ENCODE measurements at places on chromosomes 6 and 20. TPM values are rescaled to one million over a fixed set of nuclear protein-coding genes. Genes with fewer than 3 reads are reported as not detected.
A peak's percentile ranks its signal among the peaks of the same experiment; 100 is the strongest.

Gene FABP7
- not detected for total RNA-seq

Gene BFSP1
- 2.3 TPM for total RNA-seq

Gene KCNQ5
- total RNA-seq, result 4.9 TPM

Gene CD2AP
- 15.7 TPM for total RNA-seq

Gene ZNF165
- total RNA-seq, result 0.33 TPM

Gene GCM1
- total RNA-seq, result not detected

Gene BRPF3
- 10.6 TPM for total RNA-seq

Gene LPIN3
- 5.1 TPM for total RNA-seq

GRCh38 chr6:107369493-107369892, 89.9 kb downstream of the PDSS2 start:
- no peak overlapping the region for H3K27ac ChIP-seq
- no peak overlapping the region for H3K4me3 ChIP-seq
- no peaks in the 10 kb centered on the region for H3K27me3 ChIP-seq

GRCh38 chr6:11142296-11143027, 30.9 kb upstream of the ERVFRD-1 start:
- no peak overlapping the region for H3K4me3 ChIP-seq
- H3K36me3 ChIP-seq, result no peaks in the 10 kb centered on the region
- no peaks in the 10 kb centered on the region for H3K27me3 ChIP-seq

- DNase-seq, result peak; percentile 52
- H3K4me1 ChIP-seq, result no peaks in the 10 kb centered on the region
- no peaks in the 10 kb centered on the region for H3K36me3 ChIP-seq
- no peak overlapping the region for H3K4me3 ChIP-seq
Observed at GRCh38 chr20:58571693-58572427, 56.7 kb upstream of the APCDD1L start.

GRCh38 chr20:57278457-57278856, 12.0 kb upstream of the BMP7 start:
- no peaks in the 10 kb centered on the region for H3K4me1 ChIP-seq
- DNase-seq, result no peak
- no peaks in the 10 kb centered on the region for H3K27me3 ChIP-seq
- no peak overlapping the region for H3K4me3 ChIP-seq
- no peaks in the 10 kb centered on the region for H3K36me3 ChIP-seq
- no peak overlapping the region for H3K27ac ChIP-seq

- H3K4me3 ChIP-seq, result no peak overlapping the region
- H3K36me3 ChIP-seq, result no peaks in the 10 kb centered on the region
- no peaks in the 10 kb centered on the region for H3K27me3 ChIP-seq
- no peak for DNase-seq
- no peak overlapping the region for H3K27ac ChIP-seq
Observed at GRCh38 chr20:21682521-21682954, 22.9 kb upstream of the PAX1 start.

DNA sequence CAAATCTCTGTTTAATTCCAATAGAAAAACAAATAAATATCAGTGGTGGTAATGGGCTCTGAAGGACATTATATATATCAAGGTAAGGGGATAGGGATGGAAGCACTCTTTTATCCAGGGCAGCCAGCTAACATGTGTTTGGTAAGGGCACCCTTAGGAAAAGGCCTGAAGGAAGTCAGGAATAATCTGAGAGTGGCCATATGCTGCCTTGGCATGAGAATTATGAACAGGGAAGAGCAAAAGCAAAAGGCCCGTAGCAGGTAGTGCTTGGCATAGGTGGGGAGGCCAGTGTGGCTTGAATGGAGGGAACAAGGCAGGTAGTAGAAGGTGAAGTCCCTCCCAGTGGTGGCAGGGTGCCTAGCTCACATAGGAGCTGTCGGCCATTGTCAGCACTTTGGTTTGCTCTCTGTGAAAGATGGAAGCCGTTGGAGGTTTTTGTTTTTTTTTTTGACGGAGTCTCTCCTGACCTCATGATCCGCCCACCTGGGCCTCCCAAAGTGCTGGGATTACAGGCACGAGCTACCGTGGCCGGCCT, 39.6 kb upstream of the CSE1L start:
- no peaks in the 10 kb centered on the region for H3K4me1 ChIP-seq
- DNase-seq, result no peak
- H3K4me3 ChIP-seq, result no peak overlapping the region
- H3K27ac ChIP-seq, result no peak overlapping the region

- no peak for DNase-seq
- H3K27ac ChIP-seq, result no peak overlapping the region
- no peaks in the 10 kb centered on the region for H3K36me3 ChIP-seq
Observed at GRCh38 chr6:166174031-166174430, 6.4 kb upstream of the TBXT start.

- no peak overlapping the region for H3K4me3 ChIP-seq
- no peaks in the 10 kb centered on the region for H3K36me3 ChIP-seq
- H3K4me1 ChIP-seq, result no peaks in the 10 kb centered on the region
- H3K27ac ChIP-seq, result no peak overlapping the region
- no peaks in the 10 kb centered on the region for H3K27me3 ChIP-seq
- DNase-seq, result no peak
Observed at GRCh38 chr6:4853782-4854511, 77.7 kb downstream of the CDYL start.

DNA sequence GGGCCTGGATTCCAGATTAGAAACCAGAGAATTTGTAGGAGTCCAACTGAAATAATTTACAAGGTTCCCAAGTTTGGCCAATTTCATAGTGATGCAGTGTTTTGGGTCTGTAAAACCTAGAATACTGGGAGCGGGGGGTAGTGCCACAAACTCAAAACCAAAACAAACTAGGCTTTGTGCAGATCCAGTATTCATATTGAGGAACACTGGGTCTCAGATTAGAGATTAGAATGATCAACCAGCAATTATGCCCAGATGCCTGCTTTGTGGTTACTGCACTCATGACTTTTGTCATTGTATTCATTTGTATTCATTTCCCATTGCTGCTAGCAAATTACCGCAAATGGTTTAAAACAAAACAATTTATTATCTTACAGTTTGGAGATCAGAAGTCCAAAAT, 3.2 kb upstream of the NDUFAF4 start:
- no peak for DNase-seq
- no peaks in the 10 kb centered on the region for H3K4me1 ChIP-seq
- no peak overlapping the region for H3K27ac ChIP-seq

DNA sequence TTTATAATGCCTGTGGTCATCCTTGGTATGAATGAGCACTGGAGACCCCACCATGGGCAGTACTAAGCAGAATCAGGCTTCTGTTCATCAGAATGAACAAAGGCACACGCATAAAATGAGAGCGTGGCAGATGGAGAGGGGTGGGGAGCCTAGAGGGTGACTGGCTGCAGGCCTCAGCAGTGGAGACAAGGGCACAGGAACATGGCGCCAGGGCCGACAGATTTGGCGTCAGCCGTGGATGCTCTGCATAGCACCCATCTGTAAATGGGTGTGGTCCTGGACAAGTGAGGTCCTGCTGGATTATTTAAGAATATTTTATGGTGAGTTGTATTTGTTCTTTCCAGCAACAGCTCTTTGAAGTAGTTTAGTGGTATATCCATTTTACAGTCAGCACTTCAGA, 33.1 kb downstream of the E2F3 start:
- no peaks in the 10 kb centered on the region for H3K27me3 ChIP-seq
- H3K4me3 ChIP-seq, result no peak overlapping the region
- H3K36me3 ChIP-seq, result peaks cover 3% of the 10 kb centered on the region
- no peaks in the 10 kb centered on the region for H3K4me1 ChIP-seq

DNA sequence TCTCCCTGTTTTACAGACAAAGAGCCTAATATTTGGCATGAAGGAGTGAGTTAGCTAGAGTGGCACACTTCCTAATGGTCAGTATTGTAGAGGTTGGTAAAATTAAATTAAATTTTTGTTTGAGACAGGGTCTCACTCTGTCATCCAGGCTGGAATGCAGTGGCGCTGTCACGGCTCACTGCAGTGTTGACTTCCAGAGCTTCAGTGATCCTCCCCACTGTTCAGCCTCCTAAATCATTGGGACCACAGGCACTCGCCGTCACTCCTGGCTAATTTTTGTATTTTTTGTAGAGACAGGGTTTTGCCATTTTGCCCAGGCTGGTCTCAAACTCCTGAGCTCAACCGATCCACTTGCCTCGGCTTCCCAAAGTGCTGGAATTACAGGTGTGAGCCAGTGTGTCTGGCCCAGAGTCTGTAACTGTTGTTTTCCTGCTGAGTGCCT, 70.9 kb downstream of the SCAND1 start:
- no peaks in the 10 kb centered on the region for H3K27me3 ChIP-seq
- H3K4me1 ChIP-seq, result peaks cover 16% of the 10 kb centered on the region
- H3K27ac ChIP-seq, result peak overlapping the region; percentile 93
- no peak for DNase-seq
- peak overlapping the region; percentile 49 for H3K4me3 ChIP-seq
- H3K36me3 ChIP-seq, result peaks cover 4% of the 10 kb centered on the region

- no peaks in the 10 kb centered on the region for H3K36me3 ChIP-seq
- no peak overlapping the region for H3K27ac ChIP-seq
- H3K4me1 ChIP-seq, result no peaks in the 10 kb centered on the region
- DNase-seq, result peak; percentile 49
Observed at GRCh38 chr20:41392871-41393704, 26.5 kb upstream of the EMILIN3 start.

GRCh38 chr6:164184410-164184809, 769.9 kb downstream of the QKI start:
- no peak overlapping the region for H3K4me3 ChIP-seq
- H3K36me3 ChIP-seq, result no peaks in the 10 kb centered on the region
- no peak overlapping the region for H3K27ac ChIP-seq
- no peaks in the 10 kb centered on the region for H3K27me3 ChIP-seq

DNA sequence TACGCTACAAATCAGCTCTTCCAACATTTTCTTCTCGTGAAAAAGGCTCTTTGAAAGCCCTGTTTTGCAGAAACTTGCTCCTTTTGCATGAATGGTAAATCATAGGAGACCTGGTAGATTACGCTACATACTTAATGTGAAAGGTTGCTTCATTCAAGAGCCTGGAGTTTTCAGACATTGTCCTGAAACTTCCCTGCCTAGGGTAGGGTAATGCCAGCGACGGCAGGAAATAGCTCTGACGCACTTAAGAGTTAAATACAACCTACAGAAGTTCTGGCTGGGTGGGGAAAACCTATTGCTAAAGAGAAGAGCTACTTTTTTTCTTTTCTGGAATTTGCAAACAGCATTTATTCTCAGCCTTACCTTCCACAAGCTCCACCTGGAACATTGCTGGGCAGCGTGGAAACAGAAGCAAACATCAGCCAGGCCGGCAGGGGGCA, 144.5 kb downstream of the LPA start:
- no peaks in the 10 kb centered on the region for H3K27me3 ChIP-seq

- H3K36me3 ChIP-seq, result no peaks in the 10 kb centered on the region
- DNase-seq, result no peak
- peaks cover 3% of the 10 kb centered on the region for H3K4me1 ChIP-seq
- H3K4me3 ChIP-seq, result no peak overlapping the region
- no peaks in the 10 kb centered on the region for H3K27me3 ChIP-seq
Observed at GRCh38 chr6:106094261-106094963, 8.3 kb downstream of the PRDM1 start.

DNA sequence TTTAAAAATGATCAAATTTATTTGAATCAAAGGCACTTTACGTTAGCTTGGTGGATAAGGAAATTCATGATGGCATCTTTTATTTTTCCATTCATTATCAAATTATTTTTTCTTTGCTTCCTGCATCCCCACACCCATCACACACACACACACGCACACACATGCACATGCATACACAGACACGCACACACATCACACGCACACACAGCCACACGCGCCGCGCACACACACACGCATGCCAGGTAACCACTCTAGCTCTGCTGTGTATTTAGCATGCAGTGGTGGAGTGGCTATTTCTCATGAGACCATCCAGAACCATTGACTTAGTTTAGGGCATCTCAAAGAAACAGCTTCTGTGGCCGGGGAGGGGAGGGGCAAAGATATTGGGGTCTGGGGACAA, 47.0 kb downstream of the GNAS start:
- H3K36me3 ChIP-seq, result peaks cover 11% of the 10 kb centered on the region
- DNase-seq, result no peak
- no peak overlapping the region for H3K27ac ChIP-seq
- no peaks in the 10 kb centered on the region for H3K27me3 ChIP-seq
- H3K4me3 ChIP-seq, result no peak overlapping the region

DNA sequence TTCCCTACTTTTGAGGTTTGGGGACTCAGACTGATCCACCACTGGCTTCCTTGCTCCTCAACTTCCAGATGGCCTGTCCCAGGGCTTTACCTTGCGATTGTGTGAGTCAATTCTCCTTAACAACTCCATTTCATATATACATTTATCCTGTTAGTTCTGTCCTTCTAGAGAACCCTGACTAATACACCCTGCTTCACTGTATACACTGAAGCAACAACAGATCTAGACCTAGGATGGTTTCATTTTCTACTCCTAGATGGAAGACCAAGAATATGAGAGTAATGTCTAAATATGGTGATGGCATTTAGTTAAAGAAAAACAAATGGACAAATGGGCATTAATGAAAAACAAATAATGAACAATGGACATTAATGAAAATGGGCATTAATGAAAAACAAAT, 225.6 kb downstream of the LMBRD1 start:
- no peak overlapping the region for H3K4me3 ChIP-seq
- no peaks in the 10 kb centered on the region for H3K27me3 ChIP-seq
- H3K4me1 ChIP-seq, result no peaks in the 10 kb centered on the region
- H3K36me3 ChIP-seq, result no peaks in the 10 kb centered on the region

Data from fibroblast of lung (primary cell).